ENCODE measurements at places on chromosomes 3 and 15.

DNA sequence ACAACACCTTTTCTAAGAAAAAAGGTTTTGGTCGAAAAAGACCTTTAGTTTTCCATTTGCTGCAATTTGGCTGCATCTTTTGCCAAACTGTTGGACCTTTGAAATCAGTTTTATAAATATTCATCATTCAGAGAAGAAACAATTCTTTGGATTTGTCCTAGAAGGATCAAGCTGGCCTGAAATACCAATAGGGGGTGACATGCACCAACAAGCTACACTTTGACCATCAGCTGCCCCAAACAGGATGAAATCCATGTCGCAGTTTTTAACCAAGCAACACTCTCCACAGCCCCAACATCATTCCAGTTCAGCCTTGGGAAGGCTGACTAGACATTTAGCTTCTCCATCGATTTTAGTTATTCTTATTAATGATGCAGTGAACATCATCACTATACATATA, 9.8 kb downstream of the RPL15 start:
- no peak for DNase-seq

DNA sequence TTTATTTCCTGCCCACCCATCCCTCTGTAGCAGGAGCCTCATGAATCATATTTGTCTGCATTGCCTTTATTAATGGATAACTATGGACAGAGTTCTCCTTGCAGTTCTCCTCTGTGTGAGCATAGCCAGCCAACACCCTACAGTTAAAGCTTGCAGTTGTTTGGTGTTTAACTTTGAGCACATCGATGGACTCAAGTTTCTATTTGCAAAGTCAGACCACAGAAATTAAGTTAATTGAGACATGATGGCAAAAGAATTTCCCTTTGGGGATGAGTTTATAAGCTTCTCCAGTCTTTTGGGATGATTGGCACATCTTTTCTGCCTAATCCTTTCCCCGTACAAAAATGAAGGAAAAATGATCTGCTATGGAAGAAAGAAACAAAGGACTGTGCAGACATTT, 398.9 kb upstream of the THBS1 start:
- peak; percentile 89 for DNase-seq

GRCh38 chr3:188164248-188164687, 10.3 kb downstream of the LPP start:
- DNase-seq = no peak

GRCh38 chr3:47274652-47275051, 7.9 kb downstream of the KIF9 start:
- DNase-seq = no peak

- no peak for DNase-seq
These were observed at the start of gene C2CD4B for GRCh38 chr15:62165104-62165792. TSS of gene C2CD4B (minus strand) at chr15:62165285. CDS start at chr15:62164984, 301 bp downstream.

GRCh38 chr3:53123510-53123909, 6.7 kb downstream of the RFT1 start:
- DNase-seq = no peak

GRCh38 chr3:23159929-23160328, 43.2 kb upstream of the UBE2E2 start:
- DNase-seq = peak; percentile 62

- no peak for DNase-seq
These were observed 853.8 kb downstream of the IGSF11 start for GRCh38 chr3:118180853-118181252.

- no peak for DNase-seq
These were observed 48.2 kb upstream of the FHIT start for GRCh38 chr3:61299343-61300005.

- no peak for DNase-seq
These were observed 1384.0 kb downstream of the ZPLD1 start for GRCh38 chr3:103818800-103819199.

DNA sequence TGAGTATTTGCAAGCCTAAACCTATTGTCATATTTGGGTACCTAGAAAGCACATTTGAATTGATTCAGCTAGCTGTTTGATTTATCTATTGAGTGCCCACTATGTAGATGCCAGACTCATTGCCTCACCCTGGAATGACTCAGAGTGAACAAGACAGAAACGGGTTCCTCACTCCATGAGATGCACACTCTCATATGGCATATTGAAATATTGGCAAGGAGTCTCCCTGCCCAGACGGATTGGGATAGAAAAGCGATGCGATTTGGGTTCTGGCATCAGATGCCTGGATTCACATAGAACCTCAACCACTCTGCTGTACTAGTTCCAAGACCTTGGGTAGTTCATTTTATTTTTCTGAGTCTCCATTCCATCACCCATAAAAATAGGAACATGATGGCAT, 22.5 kb downstream of the LRRN1 start:
- DNase-seq = no peak

DNA sequence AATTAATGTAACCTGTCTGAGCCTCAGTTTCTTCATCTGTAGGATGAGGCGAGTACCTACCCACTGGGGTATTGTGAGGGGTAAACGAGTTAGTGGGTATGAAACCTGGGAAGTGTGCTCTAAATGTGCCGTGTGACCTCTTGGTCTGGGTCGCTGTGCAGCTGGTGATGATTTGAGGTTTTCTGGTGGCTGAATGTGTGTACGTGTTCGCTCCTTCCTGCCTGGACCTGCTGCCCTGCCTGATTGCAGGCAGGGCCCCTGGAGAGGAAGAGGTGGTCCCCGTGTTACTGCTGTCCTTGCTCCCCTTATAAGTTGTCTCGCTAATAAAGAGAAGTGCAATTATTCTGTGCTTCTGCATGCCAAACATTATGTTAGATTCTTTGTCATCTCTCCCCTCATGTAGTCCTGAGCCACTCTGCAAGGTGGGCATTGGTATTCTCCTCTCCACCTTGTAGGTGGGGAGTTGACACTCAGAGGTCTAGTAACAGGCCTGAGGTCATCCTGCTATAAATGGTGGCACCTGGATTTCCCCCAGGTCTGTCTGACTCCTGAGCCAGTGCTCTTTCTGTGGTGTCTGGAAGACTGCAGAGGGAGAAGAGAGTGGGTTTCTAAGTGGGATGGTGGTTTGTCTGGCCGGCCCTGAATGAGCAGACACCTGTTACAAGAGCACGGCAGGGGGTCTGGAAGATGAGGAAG, 15.7 kb downstream of the PDIA5 start:
- DNase-seq = no peak

Data from AG09309 (cell line).